Stimulated activated CD4-positive, alpha-beta T cell treated with anti-CD3 and anti-CD28 coated beads, Interleukin-1b, Interleukin-23, amount 100 ng/mL, for 24 hours (primary cell): ENCODE measurements at places on chromosomes 1 and 21.
A peak's percentile ranks its signal among the peaks of the same experiment; 100 is the strongest.

DNA sequence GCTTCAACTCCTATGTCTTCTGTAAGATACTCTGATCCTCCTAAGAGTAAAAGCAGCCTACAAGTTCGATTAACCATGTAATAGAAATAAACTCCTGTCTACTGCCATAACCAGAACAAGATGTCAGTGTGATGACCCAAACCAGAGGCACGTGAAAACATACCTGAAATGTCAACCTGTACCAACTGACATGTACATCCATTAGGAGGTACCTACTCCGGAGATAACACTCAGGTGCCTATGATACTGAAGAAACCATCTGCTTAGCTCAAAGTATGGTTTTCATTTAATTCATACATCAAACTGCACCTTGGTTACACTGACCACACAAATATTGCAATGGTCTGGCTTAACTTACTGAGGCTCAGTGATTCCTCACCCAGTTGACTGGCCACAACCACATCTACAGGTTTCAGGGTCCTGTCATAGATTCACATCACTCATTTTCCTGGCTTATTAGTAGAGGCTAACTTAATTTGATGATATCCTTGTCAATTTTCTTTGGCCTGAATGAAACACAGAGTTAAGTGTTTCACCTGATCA lies 4.4 kb downstream of the ITPKB start:
- DNase-seq, result no peak

- no peak for DNase-seq
Observed at GRCh38 chr21:45126204-45126626, 51.8 kb downstream of the ADARB1 start.

DNA sequence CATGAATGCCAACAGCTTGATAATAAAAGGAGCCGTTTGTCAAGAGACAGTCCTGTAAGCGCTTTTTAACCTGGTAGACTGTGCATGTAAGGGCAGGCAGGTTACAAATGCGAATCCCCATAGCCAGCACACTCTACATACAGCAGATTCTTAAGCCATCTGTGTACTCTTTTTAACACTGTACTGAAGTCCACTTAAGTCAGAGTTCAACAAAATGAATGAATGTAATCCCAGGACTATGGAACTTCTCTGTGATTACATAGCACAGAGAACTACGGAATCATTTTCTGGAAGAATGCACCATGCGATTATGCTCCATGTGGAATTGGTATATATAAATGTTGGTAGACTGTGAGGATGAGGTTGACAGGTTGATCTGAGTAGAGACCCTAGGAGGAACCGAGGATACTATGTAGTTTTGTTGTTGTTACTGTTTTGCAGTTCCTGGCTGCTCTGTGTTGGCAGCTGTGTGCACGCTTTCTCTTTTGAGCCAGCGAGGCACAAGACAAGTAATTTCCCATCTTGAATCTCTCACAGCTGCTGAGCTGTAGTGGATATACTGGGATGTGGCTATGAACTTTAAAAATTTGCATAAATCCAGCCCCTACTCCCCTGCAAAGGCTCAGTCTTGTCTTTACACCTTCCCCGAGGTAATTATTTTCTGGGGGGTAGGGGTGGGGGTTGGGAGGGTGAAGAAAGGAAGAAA lies 21.9 kb downstream of the LRRC8D start:
- no peak for DNase-seq

DNA sequence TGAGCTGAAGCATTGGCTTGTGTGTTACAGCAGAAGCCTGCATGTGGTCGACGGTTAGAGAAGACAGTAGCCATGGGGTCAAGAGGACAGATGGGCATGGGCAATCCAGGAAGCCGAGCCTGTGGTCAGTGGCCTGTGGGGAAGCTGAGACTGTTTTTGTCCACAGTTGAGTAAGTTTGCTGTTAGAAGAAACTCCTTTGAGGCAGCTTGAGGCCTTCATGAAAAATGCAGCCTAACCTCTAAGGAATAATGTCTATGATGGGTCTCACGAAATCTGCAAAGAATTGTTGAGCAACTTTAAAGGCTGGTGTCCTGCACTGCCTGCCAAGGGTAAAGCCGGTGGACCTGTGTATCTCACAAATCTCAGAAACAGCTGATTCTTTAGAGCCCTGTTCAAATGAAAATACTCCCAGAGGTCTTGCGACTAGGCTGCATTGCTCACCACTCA lies 322.4 kb downstream of the SETD4 start:
- no peak for DNase-seq

GRCh38 chr1:221488550-221488949 lies 253.3 kb downstream of the DUSP10 start:
- no peak for DNase-seq

- no peak for DNase-seq
Observed at GRCh38 chr1:94792473-94793295, 27.5 kb upstream of the SLC44A3 start.

- no peak for DNase-seq
Observed at GRCh38 chr1:29387210-29387609, 150.9 kb downstream of the PTPRU start.

- DNase-seq, result no peak
Observed at GRCh38 chr1:224780736-224781135, 148.7 kb upstream of the DNAH14 start.

DNA sequence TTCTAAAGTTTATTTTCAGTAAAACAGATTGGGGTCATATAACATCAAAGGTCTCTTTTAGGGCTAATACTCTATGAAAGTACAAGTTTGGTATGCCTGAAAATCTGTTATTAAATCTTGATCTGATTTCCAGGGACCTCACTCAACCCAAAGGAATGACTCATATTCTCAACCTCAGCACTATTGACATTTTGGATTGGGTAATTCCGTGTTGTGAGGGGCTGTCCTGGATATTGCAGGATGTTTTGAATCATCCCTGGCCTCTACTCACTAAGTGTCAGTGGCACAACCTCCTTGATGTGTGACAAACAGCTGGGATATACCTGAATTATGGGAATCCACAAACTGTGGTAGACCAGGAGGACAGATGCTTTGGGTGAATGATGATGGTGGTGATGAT lies 51.5 kb upstream of the CYP2J2 start:
- no peak for DNase-seq

DNA sequence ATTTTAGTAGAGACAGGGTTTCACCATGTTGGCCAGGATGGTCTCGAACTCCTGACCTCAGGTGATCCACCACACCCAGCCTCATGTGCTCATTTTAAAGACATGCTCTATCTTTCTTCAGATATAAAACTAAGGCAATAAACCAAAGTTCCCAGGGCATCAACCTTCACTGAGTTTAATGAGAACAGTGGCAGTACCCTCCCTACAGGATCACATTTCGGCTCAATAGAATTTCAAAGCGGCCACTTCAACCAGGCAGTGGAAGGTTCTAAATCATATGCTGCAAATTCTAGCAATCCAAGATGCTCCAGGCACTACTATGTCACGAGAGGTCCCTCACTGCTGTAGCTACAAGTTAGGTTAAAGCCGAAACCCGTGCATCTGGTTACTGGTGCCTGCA lies 45.5 kb downstream of the PARP1 start:
- no peak for DNase-seq

GRCh38 chr1:222653178-222653827 lies 35.4 kb downstream of the MIA3 start:
- no peak for DNase-seq

DNA sequence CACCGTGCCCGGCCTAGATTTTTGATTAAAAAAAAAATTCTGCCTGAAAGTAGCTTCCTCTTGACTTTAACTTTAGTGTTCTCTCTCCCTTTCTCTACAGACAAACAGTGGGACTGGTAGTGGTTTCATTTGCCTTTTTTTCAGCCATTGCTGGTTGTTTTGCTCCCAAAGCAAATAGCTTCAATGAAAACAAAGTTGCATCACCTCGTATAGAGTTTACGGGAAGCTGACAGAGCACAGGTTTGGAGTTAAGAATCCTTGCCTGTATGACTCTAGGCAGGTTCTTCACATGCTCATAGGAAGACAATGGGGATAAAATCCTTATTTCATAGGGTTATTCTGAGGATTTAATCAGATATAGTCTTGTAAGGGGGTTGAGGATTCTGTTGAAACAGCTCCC lies 21.6 kb downstream of the AADACL4 start:
- no peak for DNase-seq

DNA sequence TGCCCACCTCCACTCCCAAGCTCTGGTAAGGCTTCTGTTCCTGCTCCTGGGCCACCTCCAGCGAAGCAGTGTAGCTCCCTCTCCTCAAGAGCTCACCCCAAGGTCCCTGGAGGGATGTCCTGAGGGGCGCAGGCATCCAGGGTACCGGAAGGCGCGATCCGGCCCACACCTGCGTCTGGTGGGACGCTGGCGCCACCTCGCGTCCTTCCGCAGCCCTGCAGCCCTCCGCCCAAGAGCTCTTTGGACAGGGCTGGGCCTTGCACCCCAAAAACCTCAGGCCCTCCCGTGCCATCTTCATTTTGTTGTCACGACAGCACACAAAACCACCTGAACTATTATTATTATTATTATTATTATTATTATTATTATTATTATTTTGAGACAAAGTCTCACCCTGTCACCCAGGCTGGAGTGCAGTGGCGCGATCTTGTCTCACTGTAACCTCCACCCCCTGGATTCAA lies 49.2 kb upstream of the PAX7 start:
- peak; percentile 3 for DNase-seq

DNA sequence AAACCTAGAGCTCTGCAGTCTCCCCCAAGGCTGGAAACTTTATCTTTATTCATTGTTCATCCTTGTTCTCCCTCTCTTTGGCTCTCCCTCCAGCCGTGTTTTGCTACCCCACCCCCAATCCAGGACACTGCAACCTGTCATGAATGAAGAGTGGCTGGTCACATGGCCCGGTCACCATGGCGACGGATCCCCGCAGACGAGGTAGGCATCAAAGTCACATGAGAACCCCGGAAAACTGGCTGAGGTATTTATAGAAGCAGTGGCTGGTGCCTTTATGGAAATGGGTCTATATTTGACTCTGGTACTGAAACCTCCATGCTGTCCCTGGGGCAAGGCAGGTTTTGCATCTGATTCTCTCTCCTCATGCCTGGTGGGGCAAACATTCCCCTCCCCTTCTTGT lies 13.4 kb upstream of the SLC6A17 start:
- no peak for DNase-seq

GRCh38 chr1:117571496-117571895 lies 34.4 kb upstream of the TENT5C start:
- DNase-seq, result no peak

GRCh38 chr1:179082333-179082998 lies 596 bp downstream of the TOR3A start:
- no peak for DNase-seq
